ENCODE measurements at places on chromosomes 2 and 18.

DNA sequence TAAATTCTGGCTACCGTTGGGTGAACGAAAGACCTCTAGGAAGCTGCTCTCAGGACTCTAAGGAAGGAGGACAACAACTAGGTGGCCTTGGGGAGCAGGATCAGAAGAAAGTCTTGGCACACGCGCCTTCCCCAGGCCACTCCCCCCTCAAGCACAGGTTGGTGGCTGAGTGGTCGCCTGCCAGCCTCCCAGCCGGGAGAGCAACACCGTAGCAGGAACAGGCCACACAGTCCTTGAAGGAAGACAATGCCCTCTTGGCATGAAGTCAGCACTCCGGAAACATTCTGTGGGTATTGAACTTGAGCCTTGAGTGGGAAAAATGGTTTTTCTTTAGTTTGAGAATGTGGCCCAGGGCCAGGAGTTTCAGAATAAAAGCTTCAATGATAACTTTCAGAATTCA, 87.4 kb upstream of the AGAP1 start:
- ATAC-seq, result no peak

DNA sequence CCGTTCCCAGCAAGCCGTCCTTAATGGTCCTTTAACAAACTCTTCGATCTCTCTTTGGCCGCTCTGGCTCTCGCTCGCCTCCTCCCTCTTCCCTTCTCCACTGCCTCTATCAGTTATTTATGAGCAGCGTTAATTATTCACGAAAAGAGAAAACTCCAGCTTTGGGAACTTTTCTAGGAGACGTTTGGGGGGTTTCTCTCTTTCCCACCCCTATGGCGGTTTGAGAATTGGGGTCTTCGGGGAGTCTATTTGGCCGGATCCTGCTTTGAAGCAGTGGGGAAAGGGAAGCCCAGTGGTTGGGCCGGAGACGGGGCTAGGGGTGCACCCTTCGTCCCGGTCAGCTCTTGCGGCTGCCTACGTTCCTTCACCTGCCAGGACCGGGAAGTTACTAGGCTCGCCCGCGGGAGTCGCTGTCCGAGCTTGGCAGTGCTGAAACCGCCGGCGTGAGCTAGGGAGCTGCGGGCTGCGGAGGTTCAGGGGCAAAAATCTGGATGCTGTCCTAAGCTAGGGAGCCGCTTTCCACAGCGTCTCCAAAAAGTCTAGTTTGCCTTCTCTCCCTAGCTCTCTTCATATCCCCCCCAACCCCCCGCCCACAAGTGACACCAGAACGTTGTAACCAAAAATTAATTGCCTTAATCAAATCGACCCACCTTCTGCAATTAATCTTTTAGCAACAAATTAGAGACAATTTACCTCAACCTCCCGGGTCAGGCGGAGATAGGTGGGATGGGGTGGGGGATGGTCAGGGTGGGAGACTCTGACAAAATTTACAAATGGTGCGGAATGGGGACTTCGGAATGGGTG, 8.9 kb upstream of the SKOR2 start:
- ATAC-seq, result no peak

GRCh38 chr2:230812033-230812432, 52.7 kb upstream of the ITM2C start:
- no peak for ATAC-seq

GRCh38 chr2:194327196-194327888, 1329.7 kb upstream of the SLC39A10 start:
- no peak for ATAC-seq

DNA sequence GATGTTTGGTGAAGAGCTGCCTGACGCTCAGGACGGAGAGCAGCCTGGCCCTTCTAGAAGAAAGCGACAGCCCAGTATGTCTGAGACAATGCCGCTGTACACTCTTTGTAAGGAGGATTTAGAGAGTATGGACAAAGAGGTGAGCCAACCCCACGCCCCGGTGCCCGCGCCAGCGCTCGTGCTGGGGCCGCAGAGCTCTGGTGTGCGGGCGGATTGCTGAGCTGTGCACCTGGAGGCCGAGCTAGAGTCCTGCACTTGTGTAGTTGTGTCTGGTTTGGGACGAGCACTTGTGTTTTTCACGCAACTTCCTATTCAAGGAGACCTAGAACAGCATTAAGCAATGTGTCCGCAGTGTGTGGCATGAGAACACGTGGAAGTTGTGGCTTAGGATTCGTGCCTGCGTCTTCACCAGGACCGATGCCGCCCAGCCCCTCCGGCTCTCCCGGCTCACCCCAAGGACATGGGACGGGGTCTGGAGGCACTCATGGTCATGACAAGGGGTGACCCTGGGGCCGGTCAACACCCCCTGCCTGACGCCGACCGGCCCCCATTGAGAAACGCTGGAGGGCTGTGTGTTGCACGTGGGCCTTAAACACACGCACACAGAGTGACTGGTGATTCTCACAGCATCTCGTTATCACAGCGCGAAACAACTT, 49.5 kb downstream of the CTDP1 start:
- no peak for ATAC-seq

DNA sequence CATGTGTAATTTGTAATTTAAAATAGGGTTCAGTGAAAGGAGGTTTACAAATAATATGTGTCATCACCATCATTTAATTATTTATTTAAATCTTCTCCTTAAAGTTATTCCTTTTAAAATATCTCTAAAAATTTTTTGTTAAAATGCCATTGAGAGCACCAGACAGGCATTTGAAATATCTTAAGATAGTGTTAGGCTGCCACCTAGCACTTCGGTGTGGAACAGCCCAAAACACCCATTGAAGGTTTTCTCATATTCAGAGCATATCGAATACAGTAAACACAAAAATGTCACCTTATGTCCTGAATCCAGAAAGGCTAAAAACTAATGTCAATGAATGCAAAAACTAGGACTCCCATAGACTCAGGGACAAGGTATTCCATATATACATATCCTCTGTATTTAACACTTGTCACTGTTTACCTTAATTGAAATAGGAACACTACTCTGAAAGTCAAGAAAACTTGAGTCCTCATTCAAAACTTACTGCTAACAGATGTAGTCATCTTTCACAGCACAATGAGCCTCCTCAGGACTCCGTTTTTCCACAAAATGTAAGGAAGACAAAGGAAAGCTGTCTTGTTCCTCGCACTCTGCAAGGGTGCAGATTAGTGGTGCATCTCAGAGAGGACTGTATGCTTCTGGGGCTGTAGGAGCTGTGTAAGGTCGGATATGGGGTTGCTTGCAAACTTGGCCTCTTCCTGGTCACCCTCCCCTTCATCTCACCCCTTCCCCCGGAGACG, 329.5 kb downstream of the PAX3 start:
- ATAC-seq, result no peak

DNA sequence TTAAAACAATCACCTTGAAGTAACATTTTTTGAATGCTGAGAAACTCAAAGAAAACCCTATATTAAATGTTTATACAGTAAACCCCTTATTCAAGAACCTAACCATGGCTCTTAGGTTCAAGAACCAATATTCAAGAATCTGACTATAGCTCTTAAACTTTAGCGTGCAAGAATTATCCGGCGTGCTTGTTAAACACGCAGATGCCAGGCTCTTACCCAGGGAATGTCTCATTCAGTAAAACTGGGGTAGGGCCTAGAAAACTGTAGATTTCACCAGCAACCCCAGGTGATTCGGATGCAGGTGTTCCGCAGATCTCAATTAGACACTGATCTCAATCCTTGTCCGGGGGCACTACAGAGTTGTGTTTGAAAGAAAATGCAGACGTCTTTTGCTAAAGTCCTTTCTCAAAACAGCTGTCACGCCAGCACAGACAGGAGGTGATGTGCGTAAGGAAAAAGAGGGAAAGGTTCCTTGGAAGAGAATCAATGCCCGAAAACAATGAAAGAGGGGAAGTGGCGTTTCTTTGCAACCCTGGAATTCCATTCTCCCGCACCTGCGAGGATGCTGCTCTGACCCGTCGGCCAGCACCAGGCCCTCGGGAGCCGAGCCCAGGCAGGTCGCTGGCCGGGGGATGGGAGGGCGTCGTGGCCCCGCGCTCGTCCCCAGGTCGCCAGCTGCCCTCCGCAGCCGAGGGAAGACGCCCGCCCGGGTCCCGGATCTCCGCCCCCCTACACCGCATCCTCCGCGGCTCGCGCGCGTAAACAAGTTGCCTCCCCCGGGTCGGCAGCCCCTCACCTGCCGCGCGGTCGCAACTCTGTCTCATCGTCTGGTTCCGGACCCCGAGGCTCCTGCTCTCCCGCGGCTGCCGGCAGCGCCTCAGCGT, 851 bp downstream of the EIF2AK3 start:
- ATAC-seq, result no peak

- ATAC-seq, result peak; percentile 27
Measured at GRCh38 chr2:8486141-8486540, 195.7 kb upstream of the ID2 start.

GRCh38 chr2:239311132-239312040, 89.4 kb downstream of the HDAC4 start:
- no peak for ATAC-seq

- peak; percentile 38 for ATAC-seq
Measured at GRCh38 chr2:209424199-209424701, 403 bp downstream of the MAP2 start.

- no peak for ATAC-seq
Measured at GRCh38 chr2:5410991-5411700, 281.0 kb upstream of the SOX11 start.

- no peak for ATAC-seq
Measured at GRCh38 chr18:13973061-13973575, 57.8 kb upstream of the MC2R start.

GRCh38 chr2:187982668-187983067, 309.0 kb upstream of the GULP1 start:
- no peak for ATAC-seq

DNA sequence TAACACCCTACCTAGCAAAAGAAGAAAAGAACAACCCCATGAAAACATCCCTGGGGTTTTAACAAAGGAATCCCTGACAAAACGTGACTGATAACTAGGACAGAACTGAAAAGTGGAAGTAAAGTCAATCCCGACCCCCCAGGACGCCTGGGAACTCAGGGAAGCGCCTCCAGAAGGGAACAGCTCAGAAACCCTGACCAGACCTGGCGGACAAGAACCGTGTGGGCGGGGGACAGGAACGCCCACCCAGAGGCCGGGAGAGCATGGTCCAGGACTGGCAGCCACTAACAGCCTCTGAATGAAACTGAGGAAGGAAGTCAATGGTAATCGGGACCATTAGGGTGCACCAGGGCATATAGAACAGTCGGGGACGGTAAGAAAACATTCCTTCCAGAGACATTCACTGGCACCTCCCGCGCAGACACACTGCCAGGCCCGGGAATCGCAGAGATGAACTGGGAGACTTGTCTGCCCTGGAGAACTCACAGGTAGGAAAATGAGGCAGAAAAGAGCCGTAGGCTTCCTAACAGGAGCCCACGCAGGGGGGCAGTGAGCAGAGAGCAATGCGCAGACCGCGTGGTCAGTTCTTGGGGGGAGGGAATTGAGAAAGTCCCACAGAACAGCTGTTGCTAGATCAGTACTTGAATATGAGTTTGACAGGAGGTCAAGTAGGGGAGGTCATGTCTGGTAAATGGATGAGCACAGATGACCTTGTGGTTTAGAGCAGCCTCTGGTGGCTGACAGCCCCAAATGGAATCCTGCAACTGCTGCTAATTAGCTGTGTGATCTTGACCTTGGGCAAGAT, 1.3 kb upstream of the TBC1D8 start:
- peak; percentile 23 for ATAC-seq

DNA sequence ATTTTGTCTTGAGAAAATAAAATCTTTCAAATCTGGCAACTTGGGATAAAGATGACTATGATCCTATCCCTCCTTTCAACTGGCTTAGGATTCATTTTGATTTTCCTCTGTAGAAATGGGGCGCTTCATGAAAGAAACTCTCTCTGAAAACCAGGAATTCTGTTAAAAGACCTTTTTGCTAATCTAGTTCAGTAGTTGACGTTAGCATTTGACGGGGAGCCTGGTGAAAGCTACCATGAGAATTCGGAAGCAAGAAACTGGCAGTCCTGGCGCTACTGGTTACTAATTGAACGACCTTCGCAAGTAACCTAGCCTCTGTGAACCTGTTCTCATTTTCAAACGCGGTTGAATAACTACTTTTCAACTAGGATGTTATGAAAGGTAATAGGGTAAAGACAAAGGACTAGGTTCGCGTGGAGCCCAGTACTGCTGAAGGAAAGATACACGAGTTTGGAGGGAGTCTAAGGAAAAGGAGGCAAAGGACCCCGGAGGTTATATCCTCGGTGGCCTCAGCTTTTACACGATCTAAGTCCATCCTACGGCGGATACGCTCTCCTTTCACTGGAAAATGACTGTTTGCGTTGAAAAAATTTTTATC, 604 bp upstream of the STK11IP start:
- peak; percentile 1 for ATAC-seq

DNA sequence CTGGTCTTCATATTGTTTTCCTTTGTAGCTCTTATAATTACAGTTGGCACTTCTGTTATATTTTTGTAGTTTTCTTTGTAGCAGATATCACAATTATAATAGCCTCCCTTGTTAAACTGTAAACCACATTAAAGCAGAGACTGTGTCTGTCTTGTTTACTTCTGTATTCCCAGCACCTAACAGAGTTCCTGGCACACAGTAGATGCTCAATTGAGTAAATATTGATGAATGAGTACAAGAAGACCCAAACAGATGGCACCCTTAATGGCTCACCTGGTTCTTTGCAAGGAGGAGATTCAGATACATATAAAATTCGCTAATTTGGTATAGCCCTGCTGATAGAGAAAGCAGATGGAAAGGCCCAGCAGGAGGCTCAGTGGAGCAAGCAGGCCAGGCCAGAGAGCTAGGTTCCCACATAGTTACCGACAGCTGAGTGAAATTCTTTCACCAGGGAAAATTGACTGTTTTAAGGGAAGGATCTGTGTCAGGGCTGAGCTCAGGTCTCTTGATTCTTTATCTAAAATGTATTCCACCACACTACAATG, 120.1 kb downstream of the NUP35 start:
- no peak for ATAC-seq

DNA sequence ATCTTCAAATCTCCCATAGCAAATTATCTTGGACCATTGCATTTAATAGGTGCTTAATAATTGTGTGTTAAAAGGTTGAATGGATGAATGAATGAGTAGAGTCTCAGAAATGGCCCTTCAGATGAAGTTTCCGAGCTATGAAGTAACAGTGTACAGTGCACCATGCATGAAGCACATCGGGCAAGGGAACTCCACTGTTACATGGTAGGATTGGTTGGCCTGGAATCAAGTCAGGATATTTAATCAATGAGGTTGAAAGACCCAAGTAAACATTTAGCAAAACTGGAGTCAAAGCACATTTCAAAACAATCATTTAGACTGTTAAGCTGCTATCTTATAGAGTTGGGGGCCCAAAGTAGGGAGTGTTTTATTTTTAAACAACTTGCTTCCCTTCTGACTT, 80.0 kb downstream of the APOB start:
- ATAC-seq, result no peak

DNA sequence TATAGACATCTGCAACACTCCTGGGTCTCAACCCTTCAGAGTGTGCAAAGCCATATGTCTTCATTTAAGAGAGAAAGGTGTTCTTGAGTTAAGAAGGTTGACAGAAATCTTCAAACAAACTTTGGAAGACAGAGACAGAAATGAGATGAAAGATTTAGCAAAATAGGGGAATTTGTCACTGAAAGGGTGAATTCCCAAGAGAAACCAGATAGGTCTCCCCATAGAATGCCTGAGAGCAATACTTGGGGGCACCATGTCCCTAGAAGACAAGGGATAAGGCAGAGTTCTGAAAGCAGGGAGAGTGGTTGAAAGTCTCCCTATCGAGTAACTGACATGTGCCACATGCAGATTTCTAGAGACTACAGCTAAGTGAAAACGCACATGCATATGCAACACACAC, 50.0 kb downstream of the AP1S3 start:
- no peak for ATAC-seq

- ATAC-seq, result peak; percentile 19
Measured at GRCh38 chr2:39203382-39203781, 40.4 kb downstream of the CDKL4 start.

GRCh38 chr2:3606028-3606369, 11.1 kb downstream of the COLEC11 start:
- no peak for ATAC-seq

- ATAC-seq, result no peak
Measured at GRCh38 chr2:109609352-109610024, 4.3 kb downstream of the SEPTIN10 start.

Measured in activated T-helper 17 cell treated with anti-CD3 and anti-CD28 coated beads, Interleukin-2, amount 50 U/mL, for 72 hours (primary cell).